Germinal center (tissue), 1 donor: ENCODE measurements at places on chromosomes 1 and 21.

DNA sequence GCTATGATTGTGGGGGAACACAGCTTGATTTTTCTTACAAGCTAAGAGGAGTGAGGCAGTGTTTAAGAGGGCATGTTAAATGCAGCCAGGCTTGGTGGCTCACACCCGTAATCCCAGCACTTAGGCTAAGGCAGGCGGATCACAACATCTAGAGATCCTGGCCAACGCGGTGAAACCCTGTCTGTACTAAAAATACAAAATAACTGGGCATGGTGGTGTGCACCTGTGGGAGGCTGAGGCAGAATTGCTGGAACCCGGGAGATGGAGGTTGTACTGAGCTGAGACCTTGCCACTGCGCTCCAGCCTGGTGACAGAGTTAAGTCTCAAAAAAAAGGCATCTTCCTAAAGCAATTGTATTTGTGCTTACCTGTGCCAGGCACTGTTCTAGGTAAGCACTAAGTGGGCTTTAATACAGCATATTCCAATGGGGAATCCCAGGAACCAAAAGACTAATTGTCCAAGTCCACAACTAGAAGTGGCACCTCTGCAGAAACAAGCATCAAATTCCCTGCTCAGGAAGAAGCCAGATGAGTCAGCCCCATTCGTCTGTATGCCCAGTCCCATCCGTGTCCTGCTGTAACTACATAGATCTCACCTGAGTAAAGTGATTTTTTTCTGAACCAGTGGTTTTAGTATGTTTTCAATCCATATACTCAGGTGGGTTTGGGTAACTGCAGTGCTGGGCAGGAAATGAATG is 4.6 kb downstream of the RCC1 start:
- DNase-seq: no peak

DNA sequence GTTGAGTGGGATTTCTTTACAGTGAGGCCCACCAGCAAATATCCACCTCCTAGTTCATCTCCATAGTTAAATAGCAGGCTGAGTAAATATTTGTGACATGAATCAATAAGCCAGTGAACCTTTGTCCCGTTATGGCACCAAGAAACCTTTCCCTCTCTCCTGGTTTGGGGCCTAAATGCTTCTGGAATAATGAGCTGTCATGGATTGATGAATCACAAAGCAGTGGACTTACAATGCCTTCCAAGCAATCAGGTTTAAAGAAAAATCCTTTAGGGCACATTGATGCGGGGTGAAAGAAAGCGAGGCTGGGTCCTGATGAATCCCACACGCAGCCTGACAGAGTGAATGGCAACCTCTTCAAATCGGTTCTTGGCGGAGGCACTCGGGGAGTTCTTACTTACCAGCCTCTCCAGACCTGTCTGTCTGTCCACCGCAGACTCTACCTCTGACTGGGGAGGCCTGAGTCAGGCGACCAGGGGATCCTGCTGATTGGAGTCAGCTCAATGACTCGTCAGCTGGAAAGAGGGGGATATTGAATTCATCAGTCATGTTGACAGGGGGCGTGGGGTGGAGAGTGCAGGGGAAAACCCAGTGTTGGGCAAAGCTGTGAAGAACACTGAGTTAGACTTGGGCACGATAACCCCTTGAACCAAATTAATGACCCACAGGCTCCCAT is 247.3 kb downstream of the PLPP3 start:
- DNase-seq: no peak

DNA sequence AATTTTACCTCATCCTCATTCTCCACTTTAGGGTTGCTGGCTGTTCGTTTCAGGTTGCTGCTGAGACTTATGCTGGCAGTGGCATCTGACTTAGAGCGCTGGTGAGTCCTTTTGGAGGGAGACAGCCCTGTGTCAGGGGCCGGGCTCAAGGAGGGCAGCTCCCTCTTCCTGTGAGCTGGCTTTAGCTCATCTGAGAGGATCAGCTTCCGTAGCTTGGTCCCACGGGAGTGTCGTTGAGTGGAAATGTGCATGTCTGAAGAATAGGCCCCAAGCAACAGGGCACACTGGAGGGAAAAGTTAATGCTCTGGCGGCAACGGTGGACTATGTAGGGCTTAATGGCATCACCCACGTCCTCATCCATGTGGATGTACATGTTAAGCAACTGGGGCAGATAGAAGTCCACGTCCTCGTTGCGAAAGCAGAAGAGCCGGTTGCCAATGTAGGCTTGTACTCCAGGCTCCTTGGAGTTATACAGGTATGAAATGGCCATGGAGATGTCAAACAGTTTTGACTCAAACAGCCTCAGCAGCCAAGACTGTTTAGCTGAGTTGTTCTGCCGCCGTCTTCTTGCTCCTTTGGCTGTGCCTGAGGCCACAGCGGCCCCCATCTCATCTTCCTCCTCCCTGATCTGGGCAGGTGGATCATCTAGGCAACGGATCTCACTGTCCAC is 11.5 kb downstream of the PI4KB start:
- DNase-seq: no peak

DNA sequence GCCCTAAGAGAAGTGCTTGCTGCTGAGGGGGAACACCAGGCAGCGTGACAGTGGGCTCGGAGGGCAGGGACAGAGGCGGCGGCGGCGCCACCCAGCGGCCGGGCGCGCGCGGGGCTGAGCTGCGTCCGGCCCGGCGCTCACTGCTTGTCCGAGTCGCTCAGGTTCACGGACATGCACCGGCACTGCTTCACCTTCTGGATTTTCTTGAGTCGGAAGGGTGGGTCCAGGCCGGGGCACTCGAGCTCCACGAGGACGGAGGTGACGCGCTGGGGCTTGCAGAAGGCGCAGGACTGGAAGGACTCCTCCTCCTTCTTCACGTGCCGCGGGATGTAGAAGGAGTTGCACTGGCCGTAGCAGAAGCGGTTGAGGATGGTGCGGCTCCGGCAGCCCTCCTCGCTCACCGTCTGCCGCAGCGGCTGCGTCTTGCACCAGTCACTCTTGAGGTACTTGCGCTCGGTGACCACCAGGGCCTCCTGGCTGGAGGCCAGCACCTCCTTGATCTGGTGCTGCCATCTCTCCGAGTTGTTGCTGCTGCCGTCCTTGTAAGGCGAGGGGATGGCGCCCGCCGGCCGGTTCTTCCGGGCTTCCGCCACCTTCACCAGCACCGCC is 119.0 kb downstream of the GREM2 start:
- no peak for DNase-seq

- no peak for DNase-seq
Observed at GRCh38 chr1:229098903-229099578, 171.9 kb upstream of the RAB4A start.

- no peak for DNase-seq
Observed at GRCh38 chr1:203046984-203047630, 20.8 kb downstream of the PPFIA4 start.

GRCh38 chr1:94795434-94795833 is 24.7 kb upstream of the SLC44A3 start:
- DNase-seq: peak; percentile 20

GRCh38 chr21:44525391-44526095 is 14.5 kb downstream of the KRTAP10-1 start:
- no peak for DNase-seq

DNA sequence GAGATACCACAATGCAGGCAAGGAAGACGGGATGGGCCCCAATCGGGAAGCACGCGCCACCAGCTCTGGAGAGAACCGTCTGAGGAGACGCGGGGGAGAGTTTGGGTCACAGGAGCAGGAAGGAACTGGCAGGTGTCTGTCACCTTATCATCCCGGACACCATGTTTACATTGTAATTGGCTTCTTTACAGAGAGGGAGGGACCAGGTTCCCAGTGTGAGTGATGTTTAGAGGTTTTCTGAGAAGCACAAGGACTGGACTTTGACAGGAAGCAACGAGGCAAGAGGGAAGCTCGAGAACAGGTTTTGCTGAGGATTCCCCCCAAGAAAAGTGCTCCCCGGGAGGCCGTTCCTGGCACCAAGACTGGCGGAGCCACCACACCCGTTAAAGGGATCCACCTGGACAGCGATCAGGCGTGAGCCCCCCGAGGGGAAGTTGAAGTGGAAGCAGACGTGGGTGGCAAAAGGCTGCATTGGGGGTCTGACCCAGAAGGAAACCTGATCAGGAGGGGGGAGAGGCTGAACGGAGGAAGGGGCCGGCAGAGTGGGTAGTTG is 957 bp downstream of the EPS15 start:
- peak; percentile 61 for DNase-seq
